ENCODE measurements at places on chromosomes 3 and 15.

DNA sequence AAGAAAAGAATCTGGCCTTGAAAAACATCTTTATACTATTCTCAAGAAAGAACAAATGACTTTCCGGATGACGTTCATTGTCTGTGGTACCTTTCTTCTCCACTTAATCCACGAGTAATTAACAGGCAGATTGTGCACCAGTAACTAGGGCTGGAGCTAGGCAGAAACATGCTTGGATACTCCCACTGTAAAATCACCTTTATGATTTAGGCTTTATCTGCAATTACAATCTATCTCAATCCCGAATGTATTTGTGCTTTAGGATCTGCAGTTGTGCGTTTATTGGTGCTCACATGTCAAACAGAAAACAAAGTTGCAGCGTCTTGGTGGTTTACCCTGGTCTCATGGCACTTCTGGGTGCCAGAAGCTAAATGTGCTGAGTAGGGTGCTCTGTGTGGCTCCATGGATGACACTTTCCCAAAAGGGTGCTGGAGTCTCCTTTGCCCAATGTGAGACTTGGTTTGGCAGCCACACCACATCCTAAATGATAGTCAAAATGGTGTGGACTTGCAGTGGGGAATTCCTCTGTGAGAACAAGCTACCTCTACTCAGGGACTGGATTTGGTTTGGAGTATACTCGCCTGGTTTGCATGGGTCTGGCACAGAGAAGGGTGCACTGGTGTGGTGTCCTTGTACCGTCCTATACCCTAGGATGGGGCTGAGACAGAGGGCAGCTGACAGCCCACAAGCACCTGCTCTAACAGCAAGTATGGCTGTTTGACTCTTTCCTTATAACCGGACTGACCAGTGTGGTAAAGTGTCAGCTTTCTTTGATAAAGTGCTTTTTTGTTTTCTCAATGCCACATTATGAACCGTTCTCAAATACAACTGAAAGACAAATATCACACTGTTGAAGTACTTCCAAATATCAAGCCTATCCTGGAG is 7.7 kb downstream of the SERP1 start:
- DNase-seq, result no peak

DNA sequence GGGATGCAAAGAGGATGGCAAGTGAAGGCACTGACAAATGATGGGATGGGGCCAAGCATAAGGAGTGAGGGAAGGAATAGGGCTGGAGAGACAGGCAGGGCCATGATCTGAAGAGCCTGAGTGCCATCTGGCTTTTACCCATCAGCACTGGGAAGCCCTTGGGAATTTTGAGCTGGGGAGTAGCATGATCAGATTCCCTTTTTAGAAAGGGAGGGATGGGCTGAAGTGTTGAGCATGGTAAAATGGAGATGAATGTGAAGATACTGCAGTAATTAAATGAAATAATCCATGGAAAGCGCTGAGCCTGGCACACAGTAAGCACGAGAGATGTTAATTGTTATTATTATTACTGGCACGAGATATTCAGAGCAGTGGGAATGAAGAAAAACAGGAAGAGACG is 9.9 kb downstream of the RBP1 start:
- DNase-seq, result no peak

DNA sequence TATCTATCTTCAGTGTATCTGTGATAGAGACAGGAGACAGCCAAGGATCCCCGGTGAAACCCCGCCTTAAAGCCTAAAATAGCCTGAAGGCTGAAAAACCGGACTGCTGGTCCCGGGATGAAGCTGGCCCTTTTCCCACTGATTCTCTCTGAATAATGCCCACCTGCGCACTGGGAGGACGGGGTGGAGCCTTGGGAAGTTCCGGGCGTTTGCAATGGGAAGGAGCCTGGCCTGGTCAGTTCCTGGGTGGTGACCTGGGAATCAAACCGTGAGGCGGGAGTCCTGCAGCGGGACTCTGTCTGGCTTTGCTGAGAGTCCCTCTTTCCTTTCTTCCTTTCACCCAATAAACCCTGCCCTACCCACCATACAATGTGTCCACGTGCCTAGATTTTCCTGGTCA is 157.9 kb downstream of the C3orf38 start:
- DNase-seq, result no peak

DNA sequence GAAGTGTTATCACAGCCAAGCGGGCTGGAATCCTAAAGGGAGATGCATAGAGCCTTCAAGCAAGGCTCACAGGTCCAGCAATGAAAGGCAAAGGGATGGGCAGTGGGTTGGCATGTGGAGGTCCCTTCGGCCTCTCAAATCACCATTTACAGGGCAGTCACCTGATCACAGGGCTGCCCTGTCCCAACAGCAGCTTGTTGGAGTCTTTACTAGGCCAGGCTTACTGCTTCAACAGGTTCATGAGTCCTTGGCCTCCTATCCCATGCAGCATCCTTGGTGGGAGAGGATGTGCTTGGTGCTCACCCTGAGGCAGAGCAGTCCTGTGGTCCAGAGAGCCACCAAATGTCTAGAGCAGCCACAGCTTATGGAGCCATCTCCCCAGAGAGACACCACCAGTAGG is 24.2 kb upstream of the SKOR1 start:
- no peak for DNase-seq

DNA sequence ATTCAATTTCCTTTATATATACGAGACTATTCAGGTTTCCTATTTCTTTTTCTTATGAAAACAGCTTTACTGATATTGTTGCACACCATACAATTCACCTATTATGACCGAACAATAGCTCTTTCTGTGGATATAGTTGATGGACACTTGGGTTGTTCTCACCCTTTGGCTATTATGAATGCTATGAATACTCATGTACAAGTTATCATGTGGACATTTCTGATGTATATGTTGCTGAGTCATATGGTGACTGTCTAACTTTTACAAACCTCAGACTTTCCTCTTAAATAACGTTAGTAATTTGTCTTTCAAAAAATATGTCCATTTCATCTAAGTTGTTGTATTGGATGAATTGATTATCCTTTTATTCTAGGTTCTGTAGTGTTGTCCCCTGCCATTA is 15.7 kb upstream of the USF3 start:
- no peak for DNase-seq

- DNase-seq, result peak; percentile 29
These were observed 130.6 kb downstream of the FAM174B start for GRCh38 chr15:92524874-92525565.

DNA sequence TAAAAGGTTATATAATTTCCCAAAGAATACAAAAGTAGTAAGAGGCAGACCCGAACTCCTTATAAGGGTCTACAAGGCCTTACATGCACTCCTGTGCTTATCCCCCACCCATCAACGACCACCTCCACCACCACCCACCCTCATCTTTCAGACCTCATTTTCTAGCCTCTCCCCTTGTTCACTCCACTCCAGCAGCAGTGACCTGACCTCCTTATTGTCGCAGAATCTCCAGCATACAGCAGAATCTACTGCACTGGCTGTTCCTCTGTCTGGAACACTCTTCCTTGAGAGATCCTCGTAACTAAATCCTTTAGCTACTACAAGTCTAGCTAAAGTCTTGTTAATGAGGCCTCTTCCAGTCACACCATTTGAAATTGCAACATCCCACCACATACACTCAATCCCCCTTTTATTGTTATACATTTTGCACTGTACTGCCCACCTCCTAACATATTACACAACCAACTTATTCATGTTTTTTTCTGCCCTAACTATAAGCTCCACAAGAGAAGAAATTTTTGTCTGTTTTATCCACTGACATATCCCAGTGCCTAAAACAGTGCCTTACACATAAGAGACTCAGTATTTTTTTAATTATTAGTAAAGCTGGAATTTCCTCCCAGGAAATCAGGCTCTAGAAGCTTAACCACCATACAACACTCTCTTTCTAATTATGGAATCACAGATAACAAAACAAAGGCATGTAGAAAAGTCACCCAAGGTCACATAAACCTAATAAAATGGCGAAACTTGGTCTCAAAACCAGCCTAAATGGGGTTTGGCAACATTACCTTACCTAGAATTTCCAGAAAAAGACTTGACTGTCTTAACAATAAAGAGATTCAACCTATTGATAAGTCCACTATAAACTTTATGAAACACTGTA is 40.2 kb downstream of the ZNF148 start:
- DNase-seq, result no peak

GRCh38 chr3:31421314-31422048 is 111.2 kb upstream of the STT3B start:
- no peak for DNase-seq

DNA sequence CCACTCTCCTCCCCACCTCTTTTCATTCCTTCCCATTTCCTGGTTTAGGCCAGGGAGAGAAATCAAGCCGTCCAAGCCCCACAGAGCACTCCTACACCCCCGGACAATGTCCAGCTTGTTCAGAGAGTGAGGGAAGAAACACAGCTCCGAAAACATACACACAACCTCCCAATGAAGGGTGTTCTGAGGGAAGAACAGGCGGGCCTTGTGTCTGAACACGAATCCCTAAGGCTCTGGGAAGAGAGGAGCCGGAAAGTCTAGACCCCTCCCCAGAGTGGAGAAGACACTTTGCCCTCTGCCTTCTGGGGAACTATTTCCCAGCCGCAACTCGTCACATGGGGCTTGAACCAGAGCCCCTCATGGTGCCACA is 30.5 kb downstream of the ACAN start:
- DNase-seq, result no peak

DNA sequence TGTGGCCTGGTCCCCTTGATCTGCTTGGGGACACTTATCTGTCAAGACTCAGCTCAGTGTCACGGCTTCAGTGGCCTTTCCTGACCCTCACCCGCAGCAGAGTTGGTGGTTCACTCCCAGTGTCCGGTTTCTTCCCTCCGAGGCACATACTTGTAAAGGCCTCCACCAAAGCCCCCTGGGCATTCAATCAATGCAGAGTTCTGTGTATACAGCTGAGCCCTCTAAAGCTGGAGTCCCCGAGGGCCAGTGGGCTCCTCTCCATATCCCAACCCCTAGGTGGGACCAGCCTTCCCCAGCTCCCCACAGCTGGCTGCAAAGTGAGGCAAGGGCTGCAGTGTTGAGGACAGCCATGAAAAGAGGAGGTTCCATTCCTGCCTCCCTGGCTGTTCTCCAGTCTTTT is 70.9 kb upstream of the RGMA start:
- no peak for DNase-seq

GRCh38 chr15:92968926-92969651 is 69.0 kb downstream of the CHD2 start:
- no peak for DNase-seq

DNA sequence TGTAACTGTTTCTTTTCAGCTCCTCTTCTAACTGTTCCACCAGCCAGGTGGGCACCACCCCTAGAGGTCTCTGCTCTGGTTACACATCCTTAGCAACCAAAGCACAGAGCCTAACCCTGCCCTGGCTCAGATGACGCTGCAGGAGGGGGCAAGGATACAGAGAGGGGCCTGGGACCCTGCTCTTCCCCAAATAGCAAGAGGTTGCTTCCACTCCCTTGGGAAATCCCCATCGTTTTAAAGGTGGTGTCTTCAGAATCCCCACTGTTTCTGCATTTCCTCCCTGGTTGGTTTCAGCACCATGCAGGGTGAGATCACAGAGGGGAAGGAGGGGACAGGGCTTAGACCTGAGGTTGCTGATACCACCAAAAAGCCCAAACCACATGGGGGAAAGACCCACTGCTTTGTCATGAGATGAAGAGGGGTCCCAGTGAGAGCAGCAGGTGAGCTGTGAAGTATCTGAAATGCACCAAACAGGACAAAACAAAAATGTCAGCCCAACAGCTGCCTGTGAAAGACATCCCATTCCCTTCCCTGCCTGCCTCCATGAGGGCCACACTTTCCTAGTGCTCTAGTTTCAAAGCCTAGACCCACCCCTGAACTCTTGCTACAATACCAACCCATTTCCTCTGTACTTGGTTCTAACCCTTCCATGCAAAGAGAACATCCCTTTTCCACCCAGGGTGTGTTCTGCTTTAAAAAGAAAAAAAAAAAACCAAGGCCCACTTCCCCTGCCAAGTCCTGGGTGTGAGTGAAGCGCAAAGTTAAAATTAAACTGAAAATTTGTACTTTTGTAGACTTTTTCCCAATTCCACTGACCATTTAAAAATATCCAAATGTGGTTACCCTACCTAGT is 29.0 kb downstream of the ANP32A start:
- DNase-seq, result no peak

GRCh38 chr3:122493296-122493695 is 21.4 kb downstream of the KPNA1 start:
- DNase-seq, result no peak

DNA sequence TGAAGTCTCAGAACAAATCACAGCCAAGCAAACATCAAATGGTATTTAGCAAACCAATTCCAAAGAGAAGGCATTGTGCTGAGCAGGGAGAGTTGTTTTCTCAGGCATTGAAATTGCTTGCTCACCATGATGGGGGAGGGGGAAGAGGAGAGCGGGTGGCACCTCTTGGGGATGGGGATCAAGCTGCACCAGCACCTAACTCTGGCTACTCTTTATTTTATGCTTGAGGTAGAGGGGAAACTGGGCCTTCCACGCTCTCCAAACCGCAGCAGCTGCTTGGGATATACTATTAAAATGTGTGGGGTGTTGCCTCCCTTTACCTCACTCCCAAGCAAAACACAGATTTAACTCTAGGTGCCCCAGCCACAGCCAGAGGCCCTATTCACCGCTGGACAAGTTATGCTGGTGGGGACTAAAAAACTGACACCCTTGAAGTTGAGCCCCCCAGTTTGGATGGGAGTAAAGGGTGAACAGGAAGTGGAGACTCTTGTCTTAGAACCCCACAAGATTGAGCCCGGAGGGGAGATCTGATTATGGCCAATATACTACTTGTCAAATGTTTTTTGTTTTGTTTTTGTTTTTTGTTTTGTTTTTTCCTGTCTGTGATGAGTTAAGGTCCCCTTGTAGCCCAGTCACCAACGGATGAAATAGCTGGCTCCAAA is 5.0 kb upstream of the FOXB1 start:
- DNase-seq, result no peak

- DNase-seq, result no peak
These were observed 521.5 kb downstream of the RSL24D1 start for GRCh38 chr15:54675241-54675640.

GRCh38 chr3:162217647-162218046 is 721.0 kb downstream of the OTOL1 start:
- DNase-seq, result no peak

DNA sequence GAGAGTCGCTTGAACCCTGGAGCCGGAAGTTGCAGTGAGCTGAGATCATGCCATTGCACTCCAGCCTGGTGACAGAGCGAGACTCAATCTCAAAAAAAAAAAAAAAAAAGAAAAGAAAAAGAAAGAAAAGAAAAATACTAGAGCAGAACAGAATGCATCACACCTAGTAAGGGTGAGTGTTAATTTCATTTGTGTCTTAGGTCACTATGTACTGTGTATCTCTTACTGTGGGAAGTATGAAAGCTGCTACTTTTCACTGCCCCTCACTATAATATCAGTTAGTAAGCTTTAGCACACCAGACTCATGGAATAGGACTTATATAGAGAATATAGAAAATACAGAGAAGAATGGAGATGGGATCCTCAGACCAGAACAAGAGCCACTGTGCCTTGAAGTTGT is 45.9 kb upstream of the RASA2 start:
- no peak for DNase-seq

Data from putamen (tissue), 1 donor.